ENCODE measurements at places on chromosomes 7 and 10. TPM values are rescaled to one million over a fixed set of nuclear protein-coding genes. Genes with fewer than 3 reads are reported as not detected.

Gene CUBN
- 7.8 TPM for total RNA-seq

Gene RABGEF1
- 37.4 TPM for total RNA-seq

Gene BLOC1S2
- 48.6 TPM for total RNA-seq

Gene RADIL
- total RNA-seq = 25.3 TPM
